ENCODE measurements at places on chromosomes 3 and 15.
A peak's percentile ranks its signal among the peaks of the same experiment; 100 is the strongest.

GRCh38 chr3:38552364-38552763 is 56.2 kb downstream of the EXOG start:
- no peak for DNase-seq

DNA sequence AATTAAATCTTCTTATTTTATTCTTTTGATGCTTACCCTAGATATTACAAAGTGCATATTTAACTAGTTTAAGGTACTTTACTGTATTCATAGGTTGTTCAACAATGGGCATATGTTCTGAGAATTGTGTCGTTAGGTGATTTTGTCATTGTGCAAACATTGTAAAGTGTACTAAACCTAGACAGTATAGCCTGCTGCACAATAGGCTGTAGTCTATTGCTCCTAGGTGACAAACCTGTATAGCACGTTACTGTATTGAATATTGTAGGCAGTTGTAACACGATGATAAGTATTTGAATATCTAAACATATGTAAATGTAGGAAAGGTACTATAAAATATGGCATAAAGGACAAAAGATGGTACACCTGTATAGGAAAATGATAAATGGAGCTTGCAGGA is 100.7 kb downstream of the CACNA2D3 start:
- no peak for DNase-seq

- no peak for DNase-seq
Observed at GRCh38 chr3:181687190-181687589, 24.5 kb upstream of the SOX2 start.

DNA sequence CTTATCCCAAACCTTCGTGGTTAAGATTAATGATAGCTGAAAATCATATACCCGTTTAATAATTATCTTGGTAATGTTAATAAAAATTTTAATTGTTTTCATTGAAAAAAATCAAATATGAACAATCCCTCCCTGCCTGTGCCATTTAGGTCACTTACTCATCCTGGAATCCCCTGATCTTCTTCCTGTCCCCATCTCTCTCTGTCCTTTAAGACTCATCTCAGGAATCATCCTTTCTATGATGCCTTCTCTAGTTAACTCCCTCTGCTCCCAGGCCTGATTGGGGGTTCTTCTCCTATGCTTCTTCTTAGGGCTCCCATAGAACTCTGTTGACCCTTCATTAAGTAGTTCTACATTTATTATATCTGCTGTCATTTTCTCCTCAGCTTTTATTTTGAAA is 91.6 kb downstream of the MBNL1 start:
- no peak for DNase-seq

GRCh38 chr15:74345051-74345450 is 22.4 kb downstream of the CYP11A1 start:
- peak; percentile 32 for DNase-seq

- DNase-seq = no peak
Observed at GRCh38 chr15:90572893-90573292, 43.2 kb downstream of the CRTC3 start.

DNA sequence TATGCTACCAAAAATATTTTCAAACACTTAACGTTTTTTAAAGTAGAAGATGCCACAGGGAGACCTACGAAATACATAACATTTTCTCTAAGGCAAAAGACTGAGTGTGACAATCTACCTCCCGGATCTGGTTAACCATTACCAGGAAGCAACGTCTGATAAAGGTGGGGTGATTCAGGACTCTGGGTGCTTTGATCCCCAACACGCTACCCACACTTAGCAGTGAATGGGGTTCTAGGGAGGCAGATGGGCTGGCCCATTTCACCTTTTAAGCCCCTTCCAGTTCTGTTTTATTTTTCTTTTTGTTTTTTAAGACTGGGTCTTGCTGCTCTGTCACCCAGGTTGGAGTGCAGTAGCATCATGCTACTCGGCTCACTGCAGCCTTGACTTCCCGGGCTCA is 39.5 kb downstream of the EIF4E3 start:
- DNase-seq = no peak
